Pancreas (tissue), 10 donors: ENCODE measurements at places on chromosomes 1 and 21.

- no peak for DNase-seq
These were observed 39.5 kb upstream of the BCAR3 start for GRCh38 chr1:93720956-93721626.

DNA sequence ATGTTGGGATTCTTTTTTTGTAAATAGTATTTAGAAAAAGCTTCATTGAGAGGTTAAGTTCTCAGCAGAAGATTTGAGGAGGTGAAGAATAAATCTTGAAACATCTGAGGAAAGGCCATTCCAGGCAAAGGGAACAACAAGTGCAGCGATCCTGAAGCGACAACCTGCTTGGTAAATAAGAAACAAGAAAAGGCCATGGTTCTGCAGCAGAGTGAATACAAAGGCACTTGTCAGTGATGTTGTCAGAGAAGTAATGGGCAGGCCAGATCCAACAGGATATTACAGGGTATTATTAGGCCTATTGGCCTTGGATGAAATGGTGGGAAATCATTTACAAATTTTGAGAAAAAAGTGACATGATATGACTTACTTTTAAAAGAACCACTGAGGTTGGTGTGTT is 960.0 kb downstream of the PLA2G4A start:
- no peak for DNase-seq

DNA sequence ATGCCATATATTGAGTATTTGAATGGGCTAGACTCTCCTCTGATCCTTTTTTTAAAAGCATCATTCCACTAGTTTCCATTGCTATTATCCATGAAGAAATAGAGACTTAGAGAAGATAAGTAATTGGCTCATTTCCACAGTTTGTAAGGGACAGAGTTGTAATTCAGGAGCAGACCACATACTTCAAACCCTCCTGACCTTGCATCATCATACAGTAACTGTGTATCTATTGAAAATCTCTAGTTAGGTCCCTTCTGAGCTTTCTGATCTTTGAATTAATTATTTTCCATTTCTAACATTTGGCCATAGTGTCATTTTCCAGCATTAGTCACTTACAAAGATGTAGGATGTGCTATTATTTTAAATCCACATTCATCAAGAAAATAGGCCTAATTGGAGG is 386.5 kb upstream of the ST6GALNAC5 start:
- no peak for DNase-seq

GRCh38 chr1:39984951-39985350 is 30.0 kb downstream of the MFSD2A start:
- no peak for DNase-seq

DNA sequence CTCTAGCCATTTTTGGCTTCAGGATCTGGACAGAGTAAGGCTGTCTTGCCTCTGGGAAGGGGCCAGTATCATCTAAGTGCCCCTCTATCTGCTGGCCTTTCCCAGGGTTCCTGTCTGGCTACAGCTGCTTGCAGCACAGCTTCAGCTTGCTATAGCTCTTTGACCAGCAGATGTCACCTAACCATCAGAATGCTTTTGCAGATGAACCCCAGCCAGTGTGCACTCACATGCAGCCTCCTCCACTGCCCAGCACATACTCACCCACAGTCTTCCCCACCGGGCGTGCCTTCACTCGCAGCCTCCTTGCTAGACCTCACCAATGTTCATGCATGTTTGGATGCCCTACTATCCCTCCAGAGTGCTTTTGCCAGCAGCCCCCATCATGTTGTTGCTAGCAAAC is 769.0 kb downstream of the BRINP3 start:
- no peak for DNase-seq

DNA sequence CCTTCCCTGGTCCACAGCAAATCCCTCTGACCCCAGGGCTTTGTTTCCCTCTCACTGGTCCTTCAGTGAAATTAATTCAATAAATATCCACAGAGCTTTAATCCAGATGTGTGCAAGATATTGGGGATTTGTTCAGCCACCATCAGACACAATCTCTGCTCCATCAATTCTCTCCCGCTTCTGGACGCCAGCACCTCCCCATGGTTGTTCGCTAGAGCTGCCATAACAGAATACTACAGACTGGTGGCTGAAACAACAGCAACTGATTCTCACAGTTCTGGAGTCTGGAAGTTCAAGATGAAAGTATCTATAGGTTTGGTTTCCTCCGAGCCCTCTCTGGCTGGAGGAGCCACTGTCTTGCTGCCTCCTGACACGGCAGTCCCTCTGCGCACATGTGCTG is 303.9 kb downstream of the SMYD3 start:
- no peak for DNase-seq

GRCh38 chr21:38908537-38908936 is 102.8 kb downstream of the ETS2 start:
- DNase-seq = no peak

DNA sequence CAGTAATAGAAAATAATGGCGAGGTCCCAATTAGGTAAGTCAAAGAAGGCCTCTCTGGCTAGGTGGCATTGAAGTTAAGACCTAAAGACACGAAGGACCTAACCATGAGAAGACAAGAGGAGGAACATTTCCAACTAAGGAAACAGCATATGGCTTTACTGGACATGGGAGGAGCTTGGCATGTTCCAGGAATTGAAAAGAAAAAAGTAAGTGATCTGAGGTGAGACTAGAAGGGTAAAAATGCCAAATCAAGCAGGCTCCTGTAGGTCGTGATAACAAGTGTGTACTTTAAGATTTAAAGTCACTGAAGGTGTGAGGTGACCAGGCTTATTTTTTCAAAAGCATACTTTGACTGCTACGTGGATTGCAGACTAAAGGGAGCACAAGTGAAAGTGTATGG is 13.4 kb upstream of the CLCC1 start:
- no peak for DNase-seq

- no peak for DNase-seq
These were observed 55.4 kb upstream of the CCDC190 start for GRCh38 chr1:162916407-162916806.

DNA sequence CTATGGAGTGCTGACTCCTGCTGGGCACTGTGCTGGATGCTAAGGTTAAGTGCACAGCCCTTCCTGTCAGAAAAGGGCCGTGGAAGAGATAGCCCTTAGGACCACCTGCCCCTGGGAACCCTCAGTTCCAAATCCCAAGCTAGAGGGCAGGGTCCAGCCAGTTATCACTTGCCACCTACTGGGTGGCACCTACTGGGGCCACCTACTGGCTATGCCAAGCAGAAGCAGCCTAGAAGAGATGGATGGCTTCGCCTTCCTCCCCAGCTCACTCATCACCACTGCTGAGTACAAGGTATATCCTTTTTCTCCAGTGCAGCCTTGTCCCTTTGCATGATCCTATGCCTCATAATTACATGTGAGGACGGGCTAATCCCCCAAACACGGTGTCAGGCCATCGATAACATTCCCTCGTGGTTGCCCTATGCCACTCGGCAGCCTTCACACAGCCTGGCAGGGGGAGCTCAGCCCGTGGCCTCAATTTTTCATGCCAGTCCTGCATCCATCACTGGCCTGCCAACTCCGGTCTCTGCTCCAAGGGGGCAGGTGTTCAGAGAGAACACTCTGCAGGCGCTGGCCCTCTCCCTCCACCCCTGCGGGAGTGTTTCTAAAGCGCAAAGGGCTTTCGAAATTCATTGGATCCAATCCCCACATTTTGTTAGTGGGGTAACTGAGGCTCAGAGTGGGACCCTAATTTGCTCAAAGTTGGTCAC is 49.0 kb downstream of the SYT2 start:
- no peak for DNase-seq

DNA sequence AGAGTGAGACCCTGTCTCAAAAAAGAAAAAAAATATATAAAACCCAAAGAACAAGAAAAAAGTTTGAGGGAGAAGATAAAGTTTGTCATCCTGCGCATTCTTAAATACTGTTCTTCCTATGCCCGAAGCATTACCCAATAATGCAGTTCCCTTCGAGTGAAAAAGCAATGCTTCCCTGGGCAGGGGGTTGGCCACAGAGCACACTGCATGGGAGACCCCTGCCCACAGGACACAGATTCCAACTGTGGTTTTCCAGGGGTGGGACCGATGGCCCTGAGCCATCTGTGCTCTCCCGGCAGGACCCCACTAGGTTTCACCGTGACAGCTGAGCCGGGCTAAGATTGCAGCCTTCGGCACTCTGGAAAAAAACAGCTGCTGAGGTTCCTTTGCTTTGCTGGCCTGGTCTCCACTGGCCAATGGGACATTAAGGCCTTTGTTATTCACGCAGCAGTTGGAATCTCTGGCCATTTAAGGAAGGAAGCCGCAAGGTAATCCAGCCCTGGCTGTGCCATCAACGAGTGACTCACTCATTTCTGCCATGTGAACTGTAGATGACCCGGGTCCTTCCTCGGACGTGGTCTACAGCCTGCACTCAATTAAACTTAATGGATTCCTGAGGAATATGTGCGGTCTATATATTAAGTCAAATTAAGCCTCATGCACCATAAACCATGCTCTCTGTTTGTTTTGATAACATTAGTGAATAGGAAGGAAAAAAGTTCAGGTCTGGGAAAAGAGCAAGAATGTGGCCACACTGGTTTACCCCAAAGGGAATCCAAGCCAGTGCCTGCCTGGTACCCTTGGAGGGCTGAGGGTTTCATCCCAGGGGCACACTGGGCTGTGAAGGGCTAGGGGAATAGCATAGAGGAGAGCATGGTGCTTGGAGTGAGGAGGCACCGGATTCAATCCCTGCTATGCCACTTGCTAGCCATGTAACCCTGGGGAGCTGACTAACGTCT is 163.2 kb downstream of the ZBTB18 start:
- DNase-seq = no peak

DNA sequence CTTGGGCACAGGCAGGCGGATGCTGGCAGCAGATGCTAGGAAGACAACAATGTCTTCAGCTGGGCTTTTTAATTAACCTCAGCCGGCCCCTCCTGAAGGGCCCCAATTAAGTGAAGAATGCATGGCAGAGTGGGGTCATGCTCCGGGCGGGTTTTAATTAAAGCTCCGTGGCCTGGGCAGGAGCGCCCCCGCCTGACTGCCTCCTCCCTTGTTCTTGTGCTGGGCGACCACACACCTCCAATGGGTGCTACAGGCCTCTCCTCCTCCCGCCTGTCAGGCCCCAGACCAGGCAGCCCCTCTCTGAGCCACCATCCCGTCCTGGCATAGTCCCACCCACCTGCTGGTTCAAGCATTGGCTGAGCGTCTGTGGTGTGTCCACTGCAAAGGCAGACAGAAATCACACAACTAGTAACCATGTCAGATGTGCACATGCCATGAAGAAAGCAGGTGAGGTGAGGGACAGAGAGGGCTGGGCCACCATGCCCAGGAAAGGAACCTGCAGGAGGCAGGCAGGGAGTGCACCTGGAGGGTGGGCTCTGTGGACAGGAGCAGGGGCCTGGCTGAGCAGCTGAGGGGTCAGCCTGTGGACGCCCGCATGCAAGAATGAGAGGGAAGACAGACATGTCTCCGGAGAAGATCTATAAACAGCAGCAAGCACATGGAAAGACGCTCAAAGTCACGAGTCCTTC is 8.5 kb upstream of the ARF1 start:
- no peak for DNase-seq

DNA sequence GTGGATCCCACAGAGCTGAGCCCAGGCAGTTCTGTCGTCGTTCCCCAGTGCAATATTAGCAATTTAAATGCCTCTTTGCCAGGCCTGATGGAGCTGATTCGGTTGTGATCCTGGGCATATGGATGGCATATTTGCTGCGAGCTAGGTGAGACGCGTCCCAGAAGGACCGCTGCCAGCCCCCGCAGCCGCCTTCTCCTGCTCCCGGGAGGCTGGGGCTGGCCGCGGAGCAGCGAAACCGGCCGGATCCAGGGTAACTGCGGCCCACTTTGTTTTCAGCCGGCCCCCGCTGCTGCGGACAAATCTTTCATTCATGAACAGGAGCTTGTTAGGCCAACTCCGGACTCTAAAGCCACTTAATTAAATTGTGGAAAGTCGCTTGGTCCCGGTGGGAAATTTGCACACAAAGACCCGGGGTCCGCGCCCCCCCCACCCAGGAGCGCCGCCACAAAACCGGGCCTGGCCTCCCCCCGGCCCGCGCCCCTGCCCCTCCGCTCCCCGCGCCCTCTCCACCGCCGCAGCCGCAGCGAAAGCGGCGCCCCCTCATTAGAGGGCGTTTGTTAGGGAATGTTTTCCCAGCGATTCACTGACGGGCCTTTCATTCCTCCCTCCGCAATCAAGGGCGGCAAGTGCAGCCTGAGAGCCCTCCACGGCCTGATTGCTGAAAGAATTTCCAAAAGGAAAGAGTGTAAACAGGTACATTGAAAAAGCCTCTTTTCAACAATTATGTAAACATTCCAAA is 383.3 kb downstream of the RRAGC start:
- no peak for DNase-seq

- no peak for DNase-seq
These were observed 82.0 kb downstream of the TGFBR3 start for GRCh38 chr1:91803847-91804545.

GRCh38 chr1:54371942-54372275 is 34.3 kb downstream of the SSBP3 start:
- DNase-seq = no peak

DNA sequence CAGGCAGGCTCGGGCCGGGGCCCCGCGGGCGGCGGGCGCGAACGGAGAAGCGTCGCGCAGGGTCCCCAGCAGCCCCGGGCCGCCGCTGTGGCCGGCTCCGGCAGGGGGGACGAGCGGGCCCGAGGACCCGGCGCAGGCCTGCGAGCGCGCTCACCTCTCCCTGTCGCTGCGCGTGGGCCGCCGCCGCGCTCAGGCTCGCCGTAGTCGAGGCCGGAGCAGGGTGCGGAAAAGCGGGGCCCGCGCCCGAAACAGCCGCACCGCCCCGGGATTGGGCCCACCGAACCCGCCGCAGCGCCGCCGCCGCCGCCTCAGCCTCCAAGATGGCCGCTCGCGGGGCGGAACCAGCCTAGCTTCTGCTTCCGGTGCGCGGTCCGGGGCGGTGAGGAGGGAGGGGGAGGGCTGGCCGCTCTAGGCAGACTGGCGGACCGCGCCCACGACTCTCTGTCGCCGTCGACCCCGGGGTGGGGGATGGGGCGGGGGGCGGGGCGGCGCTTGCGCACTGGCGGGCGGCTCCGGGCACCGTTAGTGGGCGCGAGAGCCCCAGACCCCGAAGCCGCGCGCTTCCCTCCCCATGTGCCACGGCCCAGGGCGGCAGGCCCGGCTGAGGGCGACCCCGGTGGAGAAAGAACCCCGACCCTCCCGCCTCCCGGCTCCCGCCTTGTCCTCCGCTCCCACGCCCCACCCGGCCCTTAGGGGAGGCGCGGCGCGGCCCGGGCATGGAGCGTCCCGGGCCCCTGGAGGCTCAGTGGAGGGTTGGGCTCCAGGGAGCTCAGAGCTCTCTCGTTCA is at the start of gene UBE2J2:
UBE2J2 (minus strand) TSS at position 343 of the 787 bp plus-strand sequence. CDS start 5,862 bp downstream, outside the sequence.
- DNase-seq = peak; percentile 93

DNA sequence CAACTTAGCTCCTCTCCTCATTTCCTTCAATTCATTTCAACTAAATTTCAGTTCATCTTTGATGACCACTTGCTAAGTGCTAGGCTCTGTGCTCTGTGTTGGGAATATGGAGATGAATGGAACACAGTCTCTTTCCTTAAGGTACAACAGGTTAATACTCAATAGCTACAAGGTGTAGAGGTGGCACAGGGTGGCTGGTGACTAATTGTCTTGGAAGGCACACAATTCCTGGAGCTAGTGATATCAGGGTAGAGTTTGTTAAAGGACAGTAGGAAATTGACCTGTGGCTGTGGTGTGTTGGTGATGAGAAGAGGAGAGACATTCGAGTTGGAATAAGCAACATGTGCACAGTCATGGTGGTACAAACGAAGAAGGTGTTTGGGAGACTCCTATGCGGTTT is 124.9 kb downstream of the RUNX1 start:
- no peak for DNase-seq

GRCh38 chr1:172381946-172382345 is 38.5 kb upstream of the C1orf105 start:
- no peak for DNase-seq
